T-cell (primary cell): ENCODE measurements at places on chromosomes 16 and 17. TPM values are rescaled to one million over a fixed set of nuclear protein-coding genes. Genes with fewer than 3 reads are reported as not detected.

- no peak for DNase-seq
- H3K27me3 ChIP-seq, result no peaks in the 10 kb centered on the region
- no peaks in the 10 kb centered on the region for H3K36me3 ChIP-seq
- no peak overlapping the region for H3K27ac ChIP-seq
- no peak overlapping the region for H3K4me3 ChIP-seq
These were observed 17.0 kb upstream of the ANKFN1 start for GRCh38 chr17:56136301-56136700.

The TNFSF13 gene
- 1.3 TPM for total RNA-seq

DNA sequence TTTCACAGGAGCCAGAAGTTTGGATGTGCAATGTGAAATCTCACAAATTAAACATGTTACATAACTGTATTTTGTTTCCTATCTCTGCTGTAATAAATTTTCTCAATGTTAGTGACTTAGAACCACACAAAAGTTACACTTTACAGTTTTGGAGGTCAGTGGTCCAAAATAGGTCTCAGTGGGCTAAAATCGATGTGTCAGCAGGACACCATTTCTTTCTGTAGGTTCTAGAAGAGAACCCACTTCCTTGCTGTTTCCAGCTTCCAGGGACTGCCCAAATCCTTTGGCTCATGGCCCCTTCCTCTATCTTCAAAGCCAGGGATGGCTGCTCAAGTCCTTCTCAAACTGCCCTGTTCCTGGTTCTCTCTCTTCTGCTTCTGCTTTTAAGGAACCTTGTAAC lies 252.7 kb downstream of the WWOX start:
- no peak overlapping the region for H3K27ac ChIP-seq
- no peak for DNase-seq
- H3K4me3 ChIP-seq, result no peak overlapping the region

- H3K4me3 ChIP-seq, result no peak overlapping the region
- no peaks in the 10 kb centered on the region for H3K27me3 ChIP-seq
- no peaks in the 10 kb centered on the region for H3K36me3 ChIP-seq
These were observed 19.5 kb downstream of the GPR179 start for GRCh38 chr17:38324141-38324697.

DNA sequence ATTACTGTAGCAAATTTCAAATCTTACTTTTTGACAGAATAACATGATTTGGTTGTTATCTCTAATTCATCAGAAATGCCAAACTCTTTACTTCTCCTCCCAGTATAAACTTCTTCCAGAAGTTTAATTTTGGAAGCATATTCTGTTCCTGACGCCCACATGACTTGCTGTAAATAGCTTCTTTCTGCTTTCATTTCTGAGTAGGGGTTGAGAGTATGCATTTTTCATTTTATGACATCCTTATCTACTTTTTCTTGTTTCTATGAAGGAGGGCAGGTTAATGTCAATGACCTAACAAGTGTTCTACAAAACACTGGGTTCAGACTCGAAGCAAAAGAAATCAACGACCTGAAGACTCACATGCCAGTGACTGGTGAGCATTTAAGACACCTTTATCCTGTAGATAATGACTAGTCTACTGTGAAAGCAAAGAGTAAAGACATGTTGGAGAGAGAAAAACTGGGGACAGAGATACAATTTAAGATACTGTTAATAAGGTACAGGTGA lies 36.5 kb upstream of the EFCAB3 start:
- no peaks in the 10 kb centered on the region for H3K36me3 ChIP-seq
- no peak overlapping the region for H3K27ac ChIP-seq
- H3K27me3 ChIP-seq, result no peaks in the 10 kb centered on the region

DNA sequence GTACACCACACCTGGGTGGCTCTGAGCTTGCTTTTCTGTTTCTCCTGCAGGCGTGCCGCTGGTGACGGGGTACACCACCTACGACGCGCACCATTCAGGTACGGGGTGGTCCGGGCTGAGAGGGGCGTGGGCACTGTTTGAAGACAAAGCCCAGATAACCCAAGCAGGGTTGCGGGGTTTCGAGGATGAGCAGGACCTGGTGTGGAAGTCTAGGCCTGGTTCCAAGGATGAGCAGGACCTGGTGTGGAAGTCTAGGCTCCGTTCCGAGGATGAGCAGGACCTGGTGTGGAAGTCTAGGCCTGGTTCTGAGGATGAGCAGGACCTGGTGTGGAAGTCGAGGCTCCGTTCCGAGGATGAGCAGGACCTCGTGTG lies 15.4 kb downstream of the IRF8 start:
- no peak for DNase-seq
- no peaks in the 10 kb centered on the region for H3K27me3 ChIP-seq
- no peak overlapping the region for H3K27ac ChIP-seq
- H3K4me3 ChIP-seq, result no peak overlapping the region
- H3K36me3 ChIP-seq, result peaks cover 6% of the 10 kb centered on the region

The LDHD gene
- not detected for total RNA-seq

- H3K27me3 ChIP-seq, result no peaks in the 10 kb centered on the region
- H3K36me3 ChIP-seq, result peaks cover 92% of the 10 kb centered on the region
- H3K27ac ChIP-seq, result no peak overlapping the region
- no peaks in the 10 kb centered on the region for H3K4me1 ChIP-seq
- H3K4me3 ChIP-seq, result no peak overlapping the region
These were observed 16.7 kb downstream of the DNAJA3 start for GRCh38 chr16:4442371-4442770.

DNA sequence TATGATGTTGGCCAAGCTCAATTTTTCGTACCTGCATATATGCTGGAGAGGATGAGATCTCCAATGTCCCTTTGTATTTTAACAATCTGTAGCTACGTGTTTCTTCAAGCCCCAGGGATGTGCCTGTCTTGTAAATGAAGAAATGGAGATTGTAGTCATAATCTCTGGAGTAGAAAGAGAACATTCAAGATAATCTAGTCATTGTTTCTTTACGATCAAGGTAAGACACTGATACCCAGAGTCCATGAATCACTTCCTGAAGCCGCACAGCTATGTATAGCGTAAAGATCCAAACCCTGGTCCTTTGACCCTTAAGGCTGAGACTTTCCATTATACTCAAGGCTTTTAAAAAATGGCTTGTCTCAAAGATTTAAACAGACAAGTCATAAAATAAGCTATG lies 205.5 kb downstream of the HS3ST3B1 start:
- DNase-seq, result no peak
- no peaks in the 10 kb centered on the region for H3K27me3 ChIP-seq
- no peaks in the 10 kb centered on the region for H3K4me1 ChIP-seq

DNA sequence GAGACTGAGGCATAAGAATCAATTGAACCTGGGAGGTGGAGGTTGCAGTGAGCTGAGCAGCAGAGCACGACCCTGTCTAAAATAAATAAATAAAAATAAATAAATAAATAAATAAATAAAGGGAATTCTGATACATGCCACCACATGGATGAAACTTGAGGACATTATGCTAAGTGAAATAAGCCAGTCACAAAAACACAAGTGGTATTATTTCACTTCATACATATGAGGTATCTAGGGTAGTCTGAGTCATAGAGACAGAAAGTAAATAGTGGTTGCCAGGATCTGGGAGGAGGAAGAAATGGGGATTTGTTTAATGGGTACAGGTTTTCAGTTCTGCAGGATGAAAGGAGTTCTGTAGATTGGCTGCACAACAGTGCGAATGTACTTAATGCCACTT lies 16.3 kb downstream of the PIPOX start:
- H3K36me3 ChIP-seq, result no peaks in the 10 kb centered on the region
- no peak overlapping the region for H3K4me3 ChIP-seq
- no peaks in the 10 kb centered on the region for H3K27me3 ChIP-seq
- H3K4me1 ChIP-seq, result no peaks in the 10 kb centered on the region

DNA sequence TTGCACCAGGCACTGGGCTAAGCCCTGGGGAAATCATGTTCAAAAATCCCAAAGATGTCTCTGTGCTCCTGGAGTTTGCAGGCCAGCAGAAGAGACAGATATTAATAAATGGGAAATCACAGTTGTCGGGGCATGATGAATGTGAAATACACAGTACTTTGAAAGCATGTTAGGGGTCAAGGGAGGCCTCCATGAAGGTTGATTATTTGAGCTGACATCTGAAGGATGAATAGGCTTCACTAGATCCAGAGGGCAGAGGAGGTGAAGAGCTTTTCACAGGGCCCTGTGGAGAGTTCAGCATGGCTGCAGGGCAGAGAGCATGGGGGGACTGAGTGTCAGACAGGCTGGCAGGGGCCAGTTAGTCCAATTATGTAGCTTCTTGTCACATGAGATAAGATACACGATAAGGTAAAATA lies 2.6 kb downstream of the ANKRD40CL start:
- no peak overlapping the region for H3K27ac ChIP-seq
- DNase-seq, result no peak
- H3K4me1 ChIP-seq, result peaks cover 4% of the 10 kb centered on the region
- H3K36me3 ChIP-seq, result no peaks in the 10 kb centered on the region
- no peak overlapping the region for H3K4me3 ChIP-seq

The EMC8 gene
- total RNA-seq, result 32.1 TPM

GRCh38 chr17:67058036-67058435 lies 13.7 kb downstream of the CACNG1 start:
- H3K27ac ChIP-seq, result no peak overlapping the region
- no peaks in the 10 kb centered on the region for H3K36me3 ChIP-seq
- H3K27me3 ChIP-seq, result no peaks in the 10 kb centered on the region
- no peak for DNase-seq
- no peak overlapping the region for H3K4me3 ChIP-seq
- no peaks in the 10 kb centered on the region for H3K4me1 ChIP-seq

The ARHGAP27 gene
- total RNA-seq, result 118 TPM
